Astrocyte of the spinal cord (primary cell): ENCODE measurements at places on chromosomes 6 and 20.
A peak's percentile ranks its signal among the peaks of the same experiment; 100 is the strongest.

DNA sequence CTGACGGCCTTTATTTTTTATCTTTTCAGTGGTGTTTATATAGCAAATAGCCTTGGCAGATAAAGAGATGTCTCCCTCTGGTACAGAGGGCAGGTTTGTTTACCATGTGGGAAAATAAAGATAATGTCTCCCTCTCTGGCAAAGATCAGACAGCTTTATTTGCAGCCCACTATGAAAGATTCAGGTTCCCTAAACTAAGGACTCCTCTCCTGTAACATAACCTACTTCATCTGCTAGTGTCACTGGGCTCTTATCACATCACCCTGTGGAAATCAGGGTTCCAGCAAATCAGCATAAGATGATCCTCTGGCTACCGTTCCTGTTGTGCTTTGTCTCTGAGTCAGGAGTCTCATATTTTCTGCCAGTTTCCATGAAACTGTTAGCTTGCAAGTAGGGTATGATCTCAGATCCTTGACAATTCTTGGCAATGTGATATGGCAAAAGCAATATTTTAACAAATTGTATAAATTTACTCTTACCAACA lies 3.1 kb downstream of the FBXL4 start:
- DNase-seq, result peak; percentile 14

- DNase-seq, result no peak
Measured at GRCh38 chr20:17571153-17571527, 1.3 kb downstream of the DSTN start.

DNA sequence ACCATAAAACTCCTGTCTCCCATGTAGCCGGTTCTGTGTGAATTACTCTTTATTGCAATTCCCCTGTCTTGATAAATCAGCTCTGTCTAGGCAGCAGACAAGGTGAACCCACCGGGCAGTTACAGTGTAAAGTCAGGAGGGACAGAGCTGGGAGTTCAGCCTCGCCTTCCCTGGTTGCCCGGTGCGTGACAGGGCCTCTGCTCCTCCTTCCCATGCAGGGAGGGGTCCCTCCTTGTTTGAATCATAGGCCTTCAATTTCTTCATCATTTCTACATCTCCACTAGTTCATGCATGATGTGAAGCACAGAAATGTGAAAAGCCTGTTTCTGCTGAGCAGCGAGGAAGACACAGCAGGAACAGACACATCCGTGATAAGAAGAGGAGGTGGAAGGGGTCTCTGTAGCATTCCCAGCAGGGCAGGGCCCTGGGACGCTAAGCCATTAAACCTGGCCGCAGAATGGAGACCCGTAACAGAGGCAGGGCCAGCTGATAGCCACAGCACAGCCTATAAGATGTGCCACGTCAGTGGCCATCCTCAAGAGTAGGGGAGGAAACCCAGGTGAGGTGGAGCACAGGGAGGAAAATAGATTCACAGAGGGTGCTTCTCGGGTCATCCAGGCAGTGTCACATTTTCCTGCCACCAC lies 106.7 kb upstream of the CST7 start:
- no peak for DNase-seq

GRCh38 chr6:15515660-15516375 lies 147.0 kb downstream of the DTNBP1 start:
- no peak for DNase-seq

DNA sequence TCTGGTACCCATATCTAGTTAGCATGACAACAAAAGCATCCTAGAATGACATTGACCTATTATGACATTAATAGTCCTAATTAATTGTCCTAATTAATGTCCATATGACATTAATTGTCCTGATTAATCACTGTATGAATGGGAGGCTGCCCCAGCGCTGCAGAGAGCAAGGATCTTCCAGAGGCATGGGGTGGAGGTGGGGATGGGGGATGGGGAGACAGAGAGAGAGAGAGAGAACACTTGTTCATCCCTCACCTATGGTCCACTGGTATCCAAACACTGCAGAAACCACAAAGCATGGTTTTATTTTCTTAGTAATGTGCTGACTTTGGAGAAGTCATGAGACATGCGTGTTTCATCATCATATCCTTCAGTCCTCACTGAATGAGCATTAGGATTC lies 235.1 kb downstream of the FNDC1 start:
- no peak for DNase-seq
